ENCODE measurements at places on chromosomes 11 and 22. TPM values are rescaled to one million over a fixed set of nuclear protein-coding genes. Genes with fewer than 3 reads are reported as not detected.

Gene APOL3
- total RNA-seq, result 23.4 TPM

GRCh38 chr11:14202251-14203196, 156.5 kb downstream of the RRAS2 start:
- no peak for DNase-seq

Gene CEP164
- total RNA-seq, result 4.7 TPM

- DNase-seq, result no peak
Observed at GRCh38 chr11:119277660-119278059, 39.3 kb downstream of the MCAM start.

Gene RFPL3
- not detected for total RNA-seq

Gene TRPM5
- total RNA-seq, result not detected

Gene GLYATL2
- total RNA-seq, result not detected

DNA sequence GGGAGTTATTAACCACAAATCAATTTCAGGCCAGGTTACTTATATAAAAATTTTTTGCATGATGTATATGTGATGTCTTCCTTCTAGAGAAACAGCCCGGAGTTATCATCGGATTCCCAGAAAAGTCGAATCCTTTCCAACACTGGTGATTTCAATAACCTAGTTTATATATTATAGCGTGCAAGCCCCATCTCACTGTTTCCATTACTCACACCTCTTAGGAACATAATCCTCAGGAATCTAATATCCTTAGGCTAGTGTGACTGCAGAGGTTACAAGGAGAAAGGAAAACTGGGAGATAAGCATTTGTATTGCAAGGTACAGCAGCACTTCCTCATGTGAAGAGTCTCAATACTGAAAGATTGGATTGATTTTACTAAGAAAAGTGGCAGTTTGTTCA, 20.3 kb downstream of the ARHGAP20 start:
- DNase-seq, result no peak

- DNase-seq, result no peak
Observed at GRCh38 chr11:88435415-88435814, 97.9 kb upstream of the CTSC start.

Gene RAB38
- total RNA-seq, result not detected

DNA sequence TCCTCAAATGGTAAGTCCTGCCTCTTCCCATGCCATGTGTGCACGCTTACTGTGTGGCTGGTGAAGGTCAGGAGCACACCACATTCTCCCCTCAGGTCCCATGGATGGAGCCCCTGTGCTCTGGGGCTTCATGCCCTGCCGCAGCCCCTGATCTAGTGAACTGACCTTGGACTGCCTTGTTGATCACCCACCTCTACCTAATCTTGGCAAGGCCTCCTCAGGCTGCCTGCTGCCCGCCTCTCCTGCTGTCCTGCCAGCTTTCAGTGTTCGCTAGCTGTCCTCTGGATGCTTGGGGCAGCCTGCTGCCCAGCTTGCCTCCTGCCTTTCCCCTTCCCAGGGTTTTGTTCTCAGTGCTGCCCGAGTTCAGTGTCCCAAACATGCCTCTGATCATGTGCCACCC, 38.1 kb downstream of the CABIN1 start:
- DNase-seq, result no peak

DNA sequence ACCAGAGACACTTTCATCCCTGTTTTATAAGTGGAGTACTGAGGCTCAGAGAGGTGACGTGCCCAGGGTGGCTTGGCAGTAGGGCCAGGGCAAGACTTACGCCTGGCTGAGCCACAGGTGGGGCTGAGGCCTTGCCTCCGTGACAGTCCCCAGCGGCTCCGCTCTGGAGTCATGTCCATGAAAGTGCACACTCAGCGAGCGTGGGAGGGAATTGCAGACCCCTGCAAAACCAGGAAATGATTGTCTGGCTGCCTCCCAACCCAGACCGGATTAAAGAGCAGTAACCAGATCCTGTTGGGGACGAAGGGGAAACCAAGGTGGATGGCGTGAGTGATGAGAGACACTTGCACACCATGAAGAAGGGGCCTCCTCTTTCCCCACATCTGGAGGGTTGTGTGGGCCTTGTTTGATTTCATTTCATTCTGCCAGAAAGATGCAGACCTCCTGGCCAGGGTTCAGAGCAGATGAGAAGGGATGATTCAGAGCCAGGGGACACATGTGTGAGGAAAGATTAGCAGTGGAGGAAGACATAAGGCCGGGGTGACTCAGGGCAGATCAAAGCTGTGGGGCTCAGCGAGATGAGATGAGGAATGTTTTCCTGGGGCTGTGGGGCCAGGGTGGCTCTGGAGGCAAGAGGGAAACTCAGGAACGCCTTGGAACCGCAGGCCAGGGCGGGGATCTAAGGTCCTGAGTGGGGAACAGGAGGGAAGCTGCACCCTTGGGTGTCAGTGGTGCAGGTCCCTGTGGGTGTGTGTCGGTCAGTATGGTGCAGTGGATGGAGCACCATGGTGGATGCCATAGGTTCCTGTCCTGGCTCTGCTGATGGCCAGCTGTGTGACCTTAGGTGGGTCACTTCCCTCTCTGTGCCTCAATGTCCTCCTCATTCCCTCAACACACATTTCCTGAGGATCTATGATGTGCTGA, 29.9 kb upstream of the LRRC32 start:
- peak; percentile 39 for DNase-seq

GRCh38 chr11:2549080-2549479, 104.3 kb downstream of the KCNQ1 start:
- no peak for DNase-seq

DNA sequence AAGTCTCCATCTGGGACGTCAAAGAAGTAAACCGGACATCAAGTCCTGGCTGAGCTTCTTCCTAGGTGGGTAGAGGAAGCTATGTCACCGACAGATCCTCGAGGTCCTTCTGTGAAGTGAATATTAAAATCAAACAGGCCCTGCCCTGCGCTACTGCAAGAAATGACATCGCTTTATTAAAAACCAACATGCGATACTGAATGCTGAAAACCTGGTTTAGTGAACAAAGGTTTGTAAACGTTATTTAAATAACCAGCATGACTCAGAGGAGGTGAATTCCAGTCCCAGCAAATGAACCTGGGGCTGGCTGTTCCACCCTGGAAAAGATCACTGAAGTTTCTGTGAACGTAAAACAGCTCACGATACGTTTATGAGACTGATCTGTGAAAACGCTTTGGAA, 645 bp downstream of the RTCB start:
- no peak for DNase-seq

- no peak for DNase-seq
Observed at GRCh38 chr11:65036931-65037330, 4.1 kb upstream of the SAC3D1 start.

Gene ZDHHC24
- 13.0 TPM for total RNA-seq

DNA sequence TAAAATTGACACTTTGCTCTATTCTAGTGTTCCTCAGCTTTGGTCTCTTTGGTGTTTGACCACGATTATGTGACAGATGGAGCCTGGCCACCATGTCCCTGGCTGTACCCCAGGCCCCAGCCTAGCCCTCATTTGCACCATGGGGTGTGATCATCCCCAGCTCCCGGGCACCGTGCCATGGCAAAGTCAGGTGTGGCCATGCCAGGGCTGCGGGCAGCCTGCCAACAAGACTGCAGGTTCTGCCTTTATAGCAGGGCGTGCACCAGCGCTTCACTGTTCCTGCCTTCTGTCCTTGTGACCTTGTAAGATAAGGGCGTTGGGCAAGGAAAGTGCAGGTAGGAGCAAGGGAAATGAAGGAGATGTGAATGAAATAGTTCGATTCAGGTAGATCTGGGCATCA, 22.4 kb upstream of the APOBEC3A start:
- DNase-seq, result peak; percentile 44

Gene SMIM35
- not detected for total RNA-seq

Gene OR8A1
- total RNA-seq, result not detected

DNA sequence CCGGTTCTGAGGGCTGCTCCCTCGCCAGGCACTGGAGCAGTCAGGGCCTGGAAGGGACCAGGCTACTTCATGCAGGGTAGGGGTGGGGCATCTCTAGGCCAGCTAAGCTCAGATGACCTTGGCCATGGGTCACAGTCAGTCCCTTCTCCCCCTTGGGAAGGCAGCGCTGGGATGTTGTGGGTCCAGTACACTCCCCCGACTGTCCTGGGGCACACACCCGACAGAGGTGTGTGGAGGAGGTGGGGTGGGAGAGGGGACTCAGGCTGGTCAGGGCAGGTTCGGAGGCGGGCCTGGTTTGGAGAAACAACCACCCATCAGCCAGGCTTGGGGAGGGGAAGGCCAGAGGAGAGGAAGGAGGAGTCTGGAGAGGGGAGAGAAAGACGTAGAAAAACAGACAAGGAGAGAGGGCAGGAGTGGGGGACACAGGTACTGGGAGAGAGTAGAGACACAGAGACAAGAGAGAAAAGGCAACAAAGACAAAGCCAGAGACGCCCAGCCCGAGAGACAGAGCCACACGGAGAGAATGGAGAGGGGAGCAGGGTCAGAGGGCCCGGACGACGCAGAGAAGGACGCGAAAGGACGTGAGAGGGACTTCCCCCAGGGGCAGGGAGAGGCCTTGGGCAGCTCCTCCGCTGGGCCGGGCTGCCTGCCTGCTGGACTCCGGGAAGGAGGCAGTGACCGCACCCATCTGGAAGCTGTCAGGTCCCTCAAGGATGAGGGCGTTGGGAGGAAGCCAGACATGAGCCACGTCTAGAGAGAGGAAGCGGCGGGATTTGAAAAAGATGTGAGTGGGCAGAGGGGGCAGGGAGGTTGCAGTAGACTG, 30.6 kb upstream of the TSKU start:
- peak; percentile 77 for DNase-seq

Gene OTOG
- total RNA-seq, result not detected

Gene FAM180B
- not detected for total RNA-seq

Gene RASD2
- total RNA-seq, result 2.0 TPM

GRCh38 chr11:1830322-1831223, 4.2 kb upstream of the SYT8 start:
- DNase-seq, result no peak

GRCh38 chr11:81002374-81002773, 1561.5 kb upstream of the TENM4 start:
- no peak for DNase-seq

DNA sequence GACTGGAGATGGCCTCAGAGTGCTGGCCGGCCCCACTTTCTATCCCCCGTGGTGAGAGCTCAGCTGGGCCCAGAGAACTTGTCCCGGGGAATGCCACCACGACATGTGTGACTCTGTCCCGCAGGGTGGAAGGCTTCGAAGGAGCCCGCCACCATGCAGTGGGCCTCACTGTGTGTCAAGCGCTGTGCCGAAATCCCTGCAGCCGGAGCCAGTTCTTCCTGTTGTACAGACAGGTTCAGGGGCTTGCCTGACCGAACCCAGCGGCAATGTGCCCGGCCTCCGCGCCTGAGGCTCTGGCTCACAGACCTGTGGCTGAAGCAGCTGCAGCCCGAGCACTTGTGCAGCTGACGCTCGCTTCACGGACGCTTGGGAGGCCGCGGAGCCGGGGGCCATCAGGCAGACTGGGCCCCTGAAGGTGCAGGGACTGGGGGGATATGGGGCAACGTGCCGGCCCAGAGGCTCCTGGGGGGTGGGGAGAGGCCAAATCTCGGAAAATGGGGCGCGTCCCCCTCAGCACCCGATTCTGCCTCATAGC, 650 bp downstream of the PPM1F start:
- no peak for DNase-seq

- no peak for DNase-seq
Observed at GRCh38 chr11:82873919-82874333, 26.3 kb downstream of the PRCP start.

Data from gastrocnemius medialis (tissue), 4 donors.